CD4-positive, alpha-beta T cell treated with Interleukin-15 for 4 hours (primary cell): ENCODE measurements at places on chromosomes 11 and 22.

- peak; percentile 42 for DNase-seq
Observed at GRCh38 chr22:38230108-38230825, 28.5 kb downstream of the MAFF start.

- DNase-seq = no peak
Observed at GRCh38 chr11:99973993-99974392, 713.1 kb upstream of the ARHGAP42 start.

DNA sequence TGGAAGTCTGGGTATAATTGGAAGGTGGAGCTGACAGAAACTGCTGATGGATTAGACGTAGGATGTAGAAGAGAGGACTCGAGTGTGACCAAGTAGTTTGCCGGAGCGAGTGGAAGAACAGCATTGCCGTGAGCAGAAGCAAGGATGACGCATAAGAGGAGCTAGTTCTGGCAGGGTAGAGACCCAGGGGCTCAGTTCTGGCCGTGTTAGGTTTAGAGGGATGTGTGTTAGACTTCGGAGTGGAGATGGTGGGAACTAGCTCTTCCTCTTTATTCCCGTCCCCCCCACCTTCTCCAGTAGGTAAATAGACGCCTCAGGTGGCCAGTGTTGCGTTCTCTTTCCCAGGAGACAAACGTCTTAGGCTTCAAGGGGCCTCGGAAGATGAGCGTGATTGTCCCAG lies 19.1 kb downstream of the TUB start:
- DNase-seq = no peak

GRCh38 chr22:43819421-43819921 lies 7.4 kb upstream of the EFCAB6 start:
- DNase-seq = no peak

DNA sequence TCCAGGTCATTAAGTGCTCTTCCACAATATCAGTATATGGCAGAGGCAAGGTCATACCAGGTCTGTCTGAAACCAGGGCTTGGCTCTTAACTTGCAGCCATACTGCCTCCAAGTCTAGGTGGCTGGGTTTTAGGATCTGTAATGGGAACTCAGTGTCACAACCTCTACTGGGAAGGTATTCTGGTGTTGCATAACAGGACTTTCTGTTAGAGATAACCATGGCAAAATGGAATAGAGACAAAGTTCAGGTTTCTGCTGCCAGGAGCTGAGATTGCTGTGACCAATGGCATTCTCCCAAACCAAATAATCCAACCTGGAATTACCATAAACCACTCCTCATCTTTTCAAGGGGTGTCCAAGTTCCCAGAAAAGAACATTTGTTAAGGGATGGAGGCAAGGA lies 6.8 kb upstream of the SAA1 start:
- DNase-seq = no peak

DNA sequence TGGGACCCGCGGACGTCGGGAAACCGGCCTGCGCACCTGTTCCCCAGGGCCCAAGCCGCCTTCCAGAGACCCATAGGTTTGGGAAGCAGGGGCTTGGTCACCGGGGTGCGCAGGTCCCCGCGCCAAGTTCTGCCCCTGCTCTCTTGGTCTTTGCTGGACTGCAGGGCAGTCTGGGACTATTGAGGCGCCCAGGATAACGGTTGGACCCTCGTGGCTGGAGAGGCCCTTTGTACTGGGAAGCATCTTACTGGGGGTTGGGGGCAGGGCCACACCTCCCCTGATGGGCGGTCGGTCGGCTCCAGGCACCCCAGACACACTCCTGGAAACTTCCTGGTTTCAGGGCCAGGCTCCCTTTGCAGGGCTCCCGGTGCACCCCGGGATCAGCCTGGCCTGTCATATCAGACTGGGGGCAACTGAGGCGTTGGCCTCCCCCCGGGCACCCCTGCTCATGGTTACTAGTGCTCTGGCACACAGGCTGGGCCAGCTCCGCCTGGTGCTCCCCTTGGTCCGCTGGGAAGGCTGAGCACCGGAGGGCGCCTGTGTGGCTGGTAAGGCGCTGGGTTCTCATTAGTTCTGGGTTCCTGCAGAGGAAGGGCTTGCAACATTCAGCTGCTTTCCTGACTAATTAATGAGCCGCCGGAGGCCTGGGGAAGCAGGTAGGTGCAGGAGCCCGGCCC lies 1250.5 kb downstream of the BRD1 start:
- no peak for DNase-seq

DNA sequence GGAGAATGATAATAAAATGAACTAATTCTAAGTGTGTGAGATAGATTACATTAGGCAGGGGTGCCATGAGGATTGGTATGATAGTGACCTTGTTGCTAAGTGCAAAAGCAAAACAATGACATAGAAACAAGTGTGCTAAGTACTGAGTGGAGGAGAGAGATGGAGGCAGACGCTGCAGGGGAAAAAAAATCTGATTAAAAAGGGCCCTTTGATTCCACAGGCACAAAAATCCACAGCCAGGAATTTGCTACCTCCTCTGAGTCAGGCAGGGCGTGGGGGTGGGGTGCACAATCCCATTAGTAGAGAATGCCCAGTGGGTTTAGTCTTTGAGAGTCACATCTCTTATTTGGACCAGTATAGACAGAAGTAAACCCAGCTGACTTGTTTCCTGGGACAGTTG lies at the start of gene CNTF:
Gene CNTF (plus strand): TSS at position 322 of the 400 bp plus-strand sequence. CDS start 88 bp downstream, outside the sequence.
- no peak for DNase-seq

GRCh38 chr22:38524429-38524828 lies 18.3 kb upstream of the DDX17 start:
- no peak for DNase-seq

- no peak for DNase-seq
Observed at GRCh38 chr11:40129266-40129665, 1330.2 kb downstream of the LRRC4C start.

GRCh38 chr11:57635246-57635645 lies 14.5 kb downstream of the YPEL4 start:
- no peak for DNase-seq

- DNase-seq = no peak
Observed at GRCh38 chr11:64243236-64243854, 2.5 kb downstream of the FKBP2 start.

- DNase-seq = no peak
Observed at GRCh38 chr11:132578580-132578979, 953.7 kb downstream of the OPCML start.

GRCh38 chr11:104916442-104916841 lies 18.2 kb upstream of the CASP12 start:
- DNase-seq = peak; percentile 53

GRCh38 chr11:10438458-10438857 lies 16.6 kb upstream of the AMPD3 start:
- DNase-seq = no peak

GRCh38 chr22:44671742-44672141 lies 30.3 kb upstream of the PRR5 start:
- DNase-seq = peak; percentile 28

DNA sequence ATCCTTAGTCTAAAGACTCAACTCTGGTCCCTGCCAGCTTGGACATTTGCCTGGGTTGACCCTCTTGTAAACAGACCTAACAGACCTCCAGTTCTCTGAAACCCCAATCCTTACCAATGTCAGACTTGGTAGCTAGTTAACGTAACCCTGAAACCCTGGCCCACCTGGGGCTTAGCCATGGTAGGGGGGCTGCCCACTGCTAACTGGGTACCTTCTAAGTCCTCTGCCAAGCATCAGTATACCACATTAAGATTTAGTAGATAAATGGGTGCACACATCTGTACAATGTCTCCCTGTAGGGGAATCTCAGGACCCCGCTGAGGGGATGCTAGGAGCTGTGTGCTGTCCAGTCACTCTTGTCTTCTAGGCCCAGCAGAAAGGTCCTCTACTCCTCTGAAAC lies 29.9 kb upstream of the TH start:
- DNase-seq = no peak

- no peak for DNase-seq
Observed at GRCh38 chr11:113387605-113388211, at the start of gene ANKK1. ANKK1 (plus strand) TSS chr11:113387779; CDS start chr11:113387885, 106 bp downstream.

DNA sequence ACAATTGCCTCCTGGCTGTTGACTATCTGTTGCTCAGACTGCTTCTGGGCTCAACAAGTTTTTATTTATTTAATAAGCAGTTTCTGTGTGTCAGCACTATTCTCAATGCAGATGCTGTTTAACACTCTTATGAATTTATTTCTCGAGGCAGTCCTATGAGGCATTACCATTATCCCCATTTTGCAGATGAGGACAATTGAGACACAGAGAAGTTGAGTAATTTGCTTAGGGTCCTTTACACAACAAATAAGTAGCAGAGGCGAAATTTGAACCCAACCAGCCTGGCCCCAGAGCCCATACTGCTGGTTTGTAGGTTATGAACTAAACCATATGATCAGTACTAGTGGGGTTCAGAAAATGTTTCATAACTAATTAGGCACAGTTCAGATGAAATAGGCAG lies 58.7 kb downstream of the APIP start:
- DNase-seq = no peak

- no peak for DNase-seq
Observed at GRCh38 chr22:35076630-35077029, 10.7 kb downstream of the ISX start.

- DNase-seq = no peak
Observed at GRCh38 chr22:39832627-39833074, 60.9 kb downstream of the ENTHD1 start.

GRCh38 chr11:15692739-15693138 lies 578.0 kb downstream of the INSC start:
- DNase-seq = no peak

- peak; percentile 7 for DNase-seq
Observed at GRCh38 chr11:93895106-93895862, 44.9 kb upstream of the VSTM5 start.

DNA sequence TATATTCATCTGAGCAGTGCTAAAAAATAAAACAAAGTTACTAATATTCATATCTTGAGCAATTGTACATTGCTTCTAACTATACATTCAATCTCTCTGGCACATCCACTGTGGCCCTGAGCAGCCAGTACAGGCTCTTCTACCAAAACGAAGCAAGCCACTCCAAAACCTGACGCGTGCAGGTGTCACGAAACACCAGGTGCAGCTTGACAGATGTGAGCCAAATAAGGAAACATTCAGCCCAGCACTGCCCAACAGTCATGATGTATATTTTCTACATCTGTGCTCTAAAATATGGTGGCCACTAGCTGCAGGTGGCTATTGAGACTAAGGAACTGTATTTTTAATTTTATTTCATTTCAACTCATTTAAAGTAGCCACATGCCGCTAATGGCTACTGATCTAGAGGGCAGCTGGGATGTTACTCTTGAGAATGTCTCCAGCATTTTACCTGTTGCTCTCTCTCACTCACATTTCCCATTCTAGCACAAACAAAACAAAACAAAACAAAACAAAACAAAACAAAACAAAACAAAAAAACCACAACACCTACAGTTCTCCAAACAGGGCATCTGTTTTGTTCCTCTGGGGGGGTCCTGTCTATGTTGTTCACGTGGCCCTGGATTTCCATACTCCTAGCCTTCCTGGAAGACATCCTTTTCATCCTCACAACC lies 77.7 kb downstream of the LARGE1 start:
- DNase-seq = no peak

DNA sequence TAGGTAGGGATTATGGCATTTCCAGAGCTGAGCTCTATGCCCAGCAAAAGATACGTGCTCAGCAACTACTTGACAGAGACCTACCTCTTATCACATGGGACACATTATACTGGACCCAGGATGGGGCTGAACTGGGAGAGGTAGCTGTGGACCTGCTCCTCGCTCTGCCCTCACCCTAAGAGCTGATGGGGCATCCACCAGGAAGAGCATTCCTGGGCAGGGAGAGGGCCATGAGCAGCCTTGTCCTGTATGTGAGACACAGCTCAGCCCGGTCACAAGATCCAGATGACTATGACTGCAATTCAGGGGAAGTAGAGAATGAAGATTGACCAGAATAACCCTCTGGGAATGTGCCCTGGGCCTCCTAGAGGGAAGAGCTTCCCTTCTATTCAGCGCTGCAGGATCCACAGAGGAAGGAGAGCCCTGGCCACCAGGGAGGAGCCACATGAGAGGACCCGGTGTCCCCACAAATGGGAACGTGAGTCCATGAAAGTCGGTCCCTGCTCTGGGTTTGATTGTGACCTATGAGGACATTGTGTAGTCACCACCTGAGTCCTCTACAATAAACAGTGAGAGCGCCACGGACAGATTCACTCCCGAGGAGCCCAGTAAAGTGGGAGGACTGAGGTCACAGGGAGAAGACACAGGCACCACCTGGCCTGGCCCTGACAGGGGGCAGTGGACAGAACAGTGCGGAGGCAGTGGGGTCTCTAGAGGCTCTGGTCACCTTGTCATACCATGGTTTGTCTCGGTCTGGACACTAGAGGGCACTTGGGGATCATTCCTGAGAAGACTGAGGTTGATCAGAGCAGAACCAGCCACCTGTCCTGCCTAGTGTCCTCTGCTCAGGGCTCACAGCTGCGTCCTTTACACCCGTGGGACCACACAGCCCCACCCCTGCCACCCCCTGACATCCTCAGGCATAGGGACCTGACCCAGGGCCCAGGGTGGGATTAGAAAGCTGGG lies 99.5 kb downstream of the ZNF280B start:
- DNase-seq = no peak

- DNase-seq = peak; percentile 55
Observed at GRCh38 chr11:88414981-88415413, 77.5 kb upstream of the CTSC start.

GRCh38 chr11:61163714-61164605 lies 2.7 kb upstream of the VPS37C start:
- no peak for DNase-seq

DNA sequence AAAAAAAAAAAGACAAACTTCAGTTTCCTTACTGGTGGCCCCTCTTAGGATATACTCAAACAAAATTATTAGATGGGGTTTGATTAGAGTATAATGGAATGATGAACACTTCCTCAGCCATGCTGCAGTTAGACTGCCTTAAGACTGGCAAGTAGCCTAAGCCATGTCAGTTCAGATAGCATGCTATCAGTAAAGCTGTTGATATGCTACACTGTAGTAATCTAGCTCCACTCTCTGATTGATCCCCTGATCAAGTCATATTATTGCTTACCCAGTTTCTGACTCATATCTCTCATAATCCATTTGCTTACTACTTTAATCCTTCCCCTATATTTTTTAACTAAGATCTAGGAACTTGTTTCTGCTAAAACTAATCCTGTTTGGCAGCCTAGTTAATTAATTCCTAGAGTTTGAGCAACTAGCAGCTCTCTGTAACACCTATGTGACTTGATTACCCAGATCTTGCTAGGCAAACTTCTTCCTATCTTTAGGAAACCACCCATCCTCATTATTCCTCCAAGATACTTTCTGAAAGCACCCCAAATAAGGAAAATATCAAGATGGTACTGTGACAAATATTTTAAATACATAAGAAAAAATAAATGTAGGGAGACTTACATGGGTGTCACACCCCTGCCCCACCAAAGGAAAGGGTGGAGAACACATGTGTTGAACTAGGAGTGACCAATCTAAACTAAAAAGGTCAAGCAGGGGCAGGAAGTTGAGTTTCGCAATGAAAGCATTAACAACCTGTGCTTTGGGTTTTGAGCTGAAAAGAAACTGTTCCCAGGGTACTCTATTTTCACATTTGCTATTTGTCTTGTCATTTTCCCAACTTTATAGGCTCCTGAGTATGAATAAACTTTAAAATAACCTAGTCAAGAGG lies 43.2 kb downstream of the PIK3C2A start:
- DNase-seq = no peak

- DNase-seq = no peak
Observed at GRCh38 chr11:76493626-76494539, 49.1 kb downstream of the EMSY start.
